NCI-H774 (cell line): ENCODE measurements at places on chromosomes 7 and 10.

GRCh38 chr7:66267249-66267648, 62.1 kb downstream of the TPST1 start:
- no peak for DNase-seq

- no peak for DNase-seq
Observed at GRCh38 chr7:4791738-4792536, 16.5 kb downstream of the AP5Z1 start.

- DNase-seq, result no peak
Observed at GRCh38 chr10:112203328-112204076, 19.9 kb upstream of the GPAM start.

DNA sequence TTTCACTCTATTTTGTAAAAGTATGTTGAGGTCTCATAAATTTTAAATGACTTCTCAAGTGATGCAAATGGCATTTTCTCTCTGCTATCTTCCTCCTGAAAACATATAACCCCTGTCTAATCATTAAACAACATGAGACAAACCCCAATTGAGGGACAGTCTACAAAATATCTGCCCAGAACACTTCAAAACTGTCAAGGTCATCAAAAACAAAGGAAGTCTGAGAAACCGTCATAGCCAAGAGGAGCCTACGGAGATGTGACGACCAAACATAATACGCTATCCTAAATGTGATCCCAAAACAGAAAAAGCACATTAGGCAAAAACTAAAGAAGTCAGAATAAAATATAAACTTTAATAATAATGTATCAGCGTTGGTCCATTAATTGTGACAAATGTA, 282.3 kb upstream of the SEMA3C start:
- no peak for DNase-seq
